Caco-2 (cell line): ENCODE measurements at places on chromosomes 11 and 22. TPM values are rescaled to one million over a fixed set of nuclear protein-coding genes. Genes with fewer than 3 reads are reported as not detected.

Gene AMPD3
- 10.5 and 13.4 TPM in 2 replicates for total RNA-seq

DNA sequence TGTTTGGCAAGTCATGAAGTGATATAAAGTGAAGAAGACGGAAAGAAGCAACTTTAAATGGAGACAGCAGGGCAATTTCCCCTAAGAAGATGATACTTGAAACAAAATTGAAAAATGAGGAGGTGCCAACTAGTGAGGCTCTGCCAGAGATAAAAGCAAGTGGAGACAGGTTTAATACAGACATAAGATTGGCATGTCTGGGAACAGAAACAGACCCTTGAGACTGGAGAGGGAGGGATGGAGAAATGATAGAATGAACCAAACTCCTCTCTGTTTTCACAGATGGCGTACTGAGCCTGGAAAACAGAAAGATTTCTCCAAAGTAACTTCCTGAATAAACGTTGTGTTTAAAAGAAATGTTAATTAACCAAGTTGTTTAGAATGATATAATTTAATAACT is 354.5 kb upstream of the ANO5 start:
- H3K4me3 ChIP-seq: no peak overlapping the region
- H3K27ac ChIP-seq: no peak overlapping the region
- H3K27me3 ChIP-seq: no peaks in the 10 kb centered on the region
- no peaks in the 10 kb centered on the region for H3K36me3 ChIP-seq
- DNase-seq: no peak
- peaks cover 30% of the 10 kb centered on the region for H3K4me1 ChIP-seq

GRCh38 chr22:40324468-40325305 is 21.6 kb upstream of the ADSL start:
- H3K4me3 ChIP-seq: no peak overlapping the region
- no peaks in the 10 kb centered on the region for H3K4me1 ChIP-seq
- DNase-seq: no peak
- no peak overlapping the region for H3K27ac ChIP-seq
- no peaks in the 10 kb centered on the region for H3K27me3 ChIP-seq
- H3K36me3 ChIP-seq: peaks cover 1% of the 10 kb centered on the region; the same call in 1 of the 2 replicates

GRCh38 chr11:85965202-85965601 is 103.7 kb downstream of the PICALM start:
- no peaks in the 10 kb centered on the region for H3K27me3 ChIP-seq
- no peaks in the 10 kb centered on the region for H3K4me1 ChIP-seq
- H3K36me3 ChIP-seq: 0 out of 2 replicates have a peak, but pooled peaks cover 2% of the 10 kb centered on the region
- no peak overlapping the region for H3K27ac ChIP-seq
- H3K4me3 ChIP-seq: no peak overlapping the region

DNA sequence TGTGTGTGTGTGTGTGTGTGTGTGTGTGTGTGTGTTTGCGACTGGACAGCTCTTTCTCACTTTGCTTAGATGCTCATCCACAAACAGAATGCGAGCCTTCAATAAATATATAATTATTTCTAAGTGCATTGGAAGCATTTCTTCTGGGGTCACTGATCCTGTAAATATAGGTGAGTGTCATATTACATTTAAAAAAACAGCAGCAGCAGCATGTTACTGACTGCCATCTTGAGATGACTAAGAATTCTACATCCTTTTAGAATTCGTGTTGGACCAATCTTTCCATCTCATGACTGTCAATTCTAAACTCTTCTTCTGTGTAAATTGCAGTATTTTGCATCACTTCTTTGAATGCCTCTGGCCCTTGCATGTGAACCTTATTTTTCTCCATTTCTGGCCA is 238.0 kb upstream of the DDI1 start:
- H3K4me1 ChIP-seq: peaks cover 13% of the 10 kb centered on the region
- H3K4me3 ChIP-seq: no peak overlapping the region
- H3K27me3 ChIP-seq: no peaks in the 10 kb centered on the region
- H3K27ac ChIP-seq: no peak overlapping the region
- DNase-seq: no peak
- no peaks in the 10 kb centered on the region for H3K36me3 ChIP-seq
